ENCODE measurements at places on chromosomes 2 and 18.

DNA sequence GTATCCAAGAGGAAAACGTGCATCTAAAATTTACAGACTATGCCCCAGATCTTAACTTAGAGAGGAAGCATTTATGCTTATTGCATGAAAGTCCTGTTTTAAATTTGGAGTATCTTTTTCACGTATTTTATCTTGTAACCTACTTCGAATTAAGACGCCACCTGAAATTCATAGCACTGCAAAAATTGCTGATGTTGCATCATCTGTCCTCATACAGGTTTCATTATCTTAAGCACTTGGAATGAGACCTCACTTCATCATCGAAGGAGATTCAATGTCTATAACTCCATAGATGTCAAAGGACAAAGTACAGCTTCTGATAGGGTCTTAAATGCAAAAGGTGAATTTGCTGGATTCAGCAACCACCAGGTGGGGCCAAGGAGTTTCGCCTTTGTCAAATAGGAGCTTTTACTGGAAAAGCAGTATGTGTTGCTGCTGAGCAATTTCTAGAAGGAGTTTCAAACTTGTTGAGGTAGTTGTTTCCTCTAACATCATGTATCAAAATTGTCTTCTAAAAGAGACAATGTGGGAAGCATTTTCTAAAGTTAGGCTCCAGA is 106.4 kb upstream of the CCDC85A start:
- no peak for DNase-seq

GRCh38 chr2:16908656-16909055 is 243.0 kb upstream of the CYRIA start:
- no peak for DNase-seq

- DNase-seq = no peak
These were observed 327.7 kb downstream of the RAD51AP2 start for GRCh38 chr2:17190527-17190926.

DNA sequence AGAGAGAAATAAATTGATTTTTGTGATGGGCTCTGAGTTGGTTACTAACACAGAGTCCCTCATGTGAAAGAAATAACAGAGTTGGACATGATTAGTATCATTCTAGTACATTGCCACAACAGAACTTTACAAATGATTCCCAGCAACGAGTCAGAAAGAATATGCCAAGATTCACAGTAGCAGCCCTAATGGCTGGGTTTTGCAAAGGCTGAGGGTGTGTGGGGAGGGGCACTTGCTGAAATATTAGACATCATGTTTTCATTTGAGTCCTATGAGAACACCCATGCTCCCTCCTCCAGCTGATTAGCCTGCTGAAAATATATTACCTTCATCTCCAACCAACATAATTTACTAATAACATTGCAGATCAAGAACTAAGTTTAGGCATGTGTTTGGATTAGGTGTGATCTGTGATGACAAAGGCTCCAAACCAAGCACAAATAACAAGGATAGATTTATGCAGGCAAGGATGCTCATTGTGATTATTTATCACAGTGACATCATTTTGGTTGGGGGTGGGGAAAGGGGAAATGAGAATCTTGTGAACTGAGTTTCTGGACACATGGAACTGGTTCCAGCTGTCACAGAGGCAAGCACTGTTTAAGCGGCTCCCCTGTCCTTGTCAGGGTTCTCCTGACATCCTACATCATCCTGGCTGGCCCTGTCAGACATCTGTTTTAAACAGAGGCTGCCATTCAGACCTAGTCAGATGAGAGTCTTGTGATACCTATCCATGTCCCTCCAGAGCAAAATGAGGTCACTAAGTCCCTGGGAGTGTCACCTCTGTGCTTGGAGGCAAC is 205.8 kb upstream of the NCKAP5 start:
- DNase-seq = no peak

DNA sequence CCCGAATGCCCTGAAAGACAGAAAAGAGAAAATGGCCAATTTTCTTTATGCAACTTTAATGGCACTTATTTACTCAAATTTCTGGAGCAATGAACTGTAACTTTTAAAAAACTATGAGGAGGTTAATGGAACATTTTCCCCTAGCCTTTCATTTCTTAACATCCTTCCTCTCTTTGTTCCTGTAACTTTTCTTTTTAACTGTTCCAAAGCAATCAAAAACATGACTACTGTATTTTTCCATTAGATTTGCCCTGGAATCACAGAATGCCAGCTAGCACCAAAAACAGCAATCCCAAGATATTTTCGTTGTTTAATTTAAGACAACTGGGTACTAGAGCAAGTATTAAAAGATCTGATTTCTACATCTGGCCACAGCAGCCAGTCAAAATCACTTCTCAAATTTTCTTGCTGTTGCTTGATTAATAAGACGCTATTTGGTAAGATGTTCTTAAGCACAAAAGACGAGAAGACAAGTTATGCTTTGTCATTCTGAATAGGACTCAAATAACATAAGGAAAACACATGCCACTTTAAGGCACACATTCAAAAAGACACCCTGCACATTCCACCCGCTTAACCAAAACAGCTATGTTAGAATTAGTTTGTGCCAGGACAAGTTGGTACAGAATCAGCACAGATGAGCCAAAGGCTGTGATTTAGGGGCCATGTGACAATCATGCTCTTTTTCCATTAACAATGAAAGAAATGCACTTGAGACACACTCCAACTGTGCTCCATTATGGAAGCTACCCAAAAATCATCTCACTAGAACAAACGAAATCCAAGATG is 3.6 kb downstream of the STARD7 start:
- DNase-seq = no peak

DNA sequence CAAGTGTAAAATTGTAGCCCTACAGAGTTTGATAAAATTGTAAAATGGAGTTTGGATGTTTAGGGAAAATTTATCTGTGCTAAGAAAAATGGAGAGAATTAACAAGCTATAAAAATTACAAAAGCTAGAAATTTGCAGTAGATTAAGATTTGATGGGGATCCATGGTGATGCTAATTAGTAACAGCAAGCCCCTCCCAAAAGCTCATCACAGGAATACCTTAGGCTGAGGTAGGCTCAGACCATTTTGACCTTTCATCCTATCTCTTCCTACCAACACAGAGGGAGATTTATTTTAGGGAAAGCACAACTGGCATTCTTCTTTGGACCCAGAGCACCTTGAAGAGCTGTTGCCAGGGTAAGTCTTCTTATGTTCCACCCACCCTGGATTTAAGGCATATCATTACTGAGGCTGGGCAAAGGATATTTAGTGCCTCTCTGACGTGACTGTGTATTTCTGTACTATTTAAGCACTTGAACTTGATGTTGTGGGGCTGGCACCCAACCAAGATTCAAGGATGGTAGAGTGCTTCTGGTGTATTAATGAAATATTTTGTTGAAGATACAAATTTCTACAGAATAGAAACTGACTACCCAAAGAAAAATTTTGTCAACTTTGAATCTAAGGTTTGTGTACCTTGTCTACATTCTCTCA is 70.8 kb upstream of the SLC39A10 start:
- no peak for DNase-seq

DNA sequence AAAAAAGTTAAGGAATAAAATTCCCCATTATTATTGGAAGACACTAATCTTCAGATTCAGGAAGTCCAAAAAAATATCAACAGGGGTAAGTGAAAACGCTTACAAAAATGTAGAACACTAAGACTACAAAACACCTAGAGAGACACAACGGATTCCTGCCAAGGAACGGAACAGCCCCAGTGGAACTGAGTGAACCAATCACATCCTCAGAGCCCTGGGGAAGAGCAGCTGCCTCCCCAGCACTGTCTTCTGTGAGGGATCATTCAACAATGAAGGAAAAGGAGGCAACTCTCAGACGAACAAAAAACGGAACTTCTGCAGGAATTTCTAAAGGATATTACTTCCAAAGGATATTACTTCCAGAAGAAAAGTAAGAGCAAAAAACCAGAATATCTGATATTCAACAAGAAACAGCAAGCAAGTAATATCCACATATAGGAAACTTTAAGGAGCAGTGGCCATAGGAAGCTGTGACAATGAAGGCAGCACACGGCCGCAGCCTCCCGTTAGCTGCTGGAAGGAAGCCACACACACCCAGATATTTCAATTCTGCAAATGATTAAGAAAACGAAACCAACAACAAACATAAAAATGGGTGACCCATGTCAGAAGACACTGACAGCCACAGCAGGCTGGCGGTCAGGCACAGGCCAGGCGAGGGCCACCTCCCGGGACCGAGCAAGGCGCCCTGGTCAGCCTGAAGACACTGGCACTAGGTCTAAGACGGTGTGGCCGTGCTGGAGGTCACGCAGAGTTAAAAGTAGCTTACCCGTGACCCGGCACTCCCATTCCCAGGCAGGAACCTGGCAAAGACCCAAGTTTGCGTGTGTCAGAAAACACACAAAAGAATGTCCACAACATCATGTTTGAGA is 81.8 kb downstream of the HDAC4 start:
- no peak for DNase-seq

- DNase-seq = no peak
These were observed 34.5 kb downstream of the NEURL3 start for GRCh38 chr2:96470636-96471035.

GRCh38 chr2:212997526-212998020 is 153.8 kb downstream of the IKZF2 start:
- DNase-seq = no peak

- no peak for DNase-seq
These were observed 604.9 kb upstream of the CDH2 start for GRCh38 chr18:28781616-28782362.

GRCh38 chr18:5972298-5972697 is 77.0 kb upstream of the TMEM200C start:
- no peak for DNase-seq

DNA sequence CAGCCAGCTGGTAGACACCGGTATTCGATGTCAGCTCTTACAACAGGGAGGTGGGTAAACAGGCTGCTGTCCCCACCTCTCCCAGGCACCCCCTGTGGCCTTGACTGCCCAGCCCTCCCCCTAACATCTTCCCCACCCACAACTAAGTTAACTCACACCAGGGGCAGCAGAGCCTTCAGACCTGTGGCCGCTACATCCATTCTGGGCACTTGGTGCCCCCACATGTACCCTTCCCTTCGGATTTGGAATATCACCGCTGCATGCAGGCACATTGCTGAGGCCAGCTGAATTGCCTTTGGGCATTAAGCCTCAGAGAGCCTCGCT is 130.3 kb downstream of the MYCN start:
- DNase-seq = no peak

DNA sequence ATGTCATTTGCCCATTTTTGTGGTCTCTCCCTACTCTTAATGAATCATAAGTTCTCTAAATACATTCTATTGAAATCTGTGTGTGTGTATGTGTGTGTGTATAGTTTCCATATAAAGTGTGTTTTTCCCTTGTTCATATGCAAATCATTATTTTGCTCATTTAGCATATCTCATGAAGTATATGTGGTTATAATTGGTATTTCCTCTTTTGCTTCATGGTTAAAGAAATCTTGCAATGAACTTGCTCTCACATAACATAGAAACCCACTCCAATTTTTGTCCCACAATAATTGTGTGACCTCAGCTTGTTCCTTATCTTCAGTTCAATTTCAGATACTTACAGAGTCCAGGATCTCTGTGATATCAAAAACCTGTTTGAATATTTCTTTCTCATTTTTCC is 1.2 kb downstream of the CPO start:
- no peak for DNase-seq

- DNase-seq = no peak
These were observed 483.1 kb upstream of the CHST9 start for GRCh38 chr18:27668158-27668557.

GRCh38 chr2:102664471-102664909 is 45.1 kb downstream of the SLC9A2 start:
- no peak for DNase-seq

DNA sequence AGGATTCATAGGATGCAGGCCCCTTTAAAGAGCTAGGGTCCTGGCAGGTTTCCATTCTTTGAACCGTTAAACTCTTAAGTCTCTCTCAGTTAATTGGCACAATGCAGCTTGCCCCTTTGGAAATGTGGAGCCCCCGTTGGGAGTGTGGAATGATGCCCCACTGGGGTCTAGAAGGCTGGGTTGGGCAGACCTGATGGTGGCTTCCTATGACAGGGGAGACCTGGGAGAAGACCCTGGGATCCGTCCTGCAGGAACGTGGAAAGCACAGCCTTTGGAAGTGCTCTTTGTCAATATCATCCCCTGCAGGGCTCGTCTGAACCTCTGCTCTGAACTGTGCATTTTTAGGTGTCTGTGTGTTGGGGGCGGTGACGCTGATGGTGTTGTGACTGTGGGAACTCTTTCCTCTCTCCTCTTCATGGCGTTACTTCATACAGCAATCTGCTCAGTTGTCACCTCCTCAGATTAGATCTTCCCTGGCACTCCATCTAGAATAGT is 190.6 kb downstream of the MYCN start:
- no peak for DNase-seq

DNA sequence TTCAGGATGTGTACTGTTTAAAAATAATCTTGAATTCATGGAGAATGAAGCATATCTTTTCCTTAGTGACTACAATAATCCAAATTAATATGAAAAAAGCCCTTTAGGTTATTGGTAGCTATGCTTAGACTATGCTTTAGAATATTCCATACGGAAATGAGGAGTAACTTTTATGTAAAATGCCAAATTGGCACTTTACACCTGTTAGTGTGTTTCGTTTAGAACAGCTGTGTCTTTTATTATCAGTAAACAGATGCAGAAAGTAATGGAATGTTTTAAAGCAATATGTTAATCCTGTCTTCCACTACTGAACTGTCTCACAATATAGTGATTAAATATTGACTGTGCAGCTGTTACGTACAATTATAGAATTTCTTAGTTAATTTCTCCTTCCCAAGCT is 129.6 kb downstream of the PMS1 start:
- no peak for DNase-seq

DNA sequence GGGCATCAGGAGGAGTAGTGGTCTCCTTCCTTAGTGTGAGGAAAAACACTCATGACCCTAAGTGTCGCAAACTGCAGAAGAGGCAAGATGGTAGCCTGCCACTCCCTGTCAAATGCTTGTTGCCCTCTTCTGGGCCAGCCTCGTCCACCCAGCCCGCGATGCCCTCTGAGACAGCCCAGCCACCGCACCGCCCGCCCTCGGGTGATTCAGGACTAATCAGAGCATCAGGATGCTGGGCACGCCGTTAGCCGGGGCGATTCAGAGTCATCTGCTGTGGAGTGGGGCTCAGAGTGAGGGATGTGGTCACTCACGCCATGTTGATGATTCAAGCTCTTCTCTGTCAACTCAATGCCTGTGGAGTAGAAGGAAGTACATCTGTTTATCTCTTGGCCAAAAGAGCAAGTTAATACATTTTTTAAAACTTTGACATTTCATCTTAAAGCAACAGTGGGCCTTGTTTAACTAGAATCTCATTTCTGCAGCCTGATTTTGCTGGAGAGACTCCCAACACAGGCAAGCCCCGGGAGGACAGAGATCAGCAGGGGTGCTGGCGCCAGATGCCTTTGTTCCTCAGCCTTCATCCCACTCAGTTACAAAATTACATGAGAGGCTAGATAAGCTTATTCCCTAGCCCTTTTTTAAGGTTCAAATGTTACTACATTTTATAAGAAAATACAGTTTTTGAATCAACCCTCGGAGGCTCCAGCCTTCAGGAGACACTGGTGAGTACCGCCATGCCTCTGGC is 79.0 kb downstream of the TMEM18 start:
- DNase-seq = no peak

GRCh38 chr2:58182527-58182926 is 58.6 kb downstream of the FANCL start:
- DNase-seq = no peak
